Thyroid gland (tissue), 4 donors: ENCODE measurements at places on chromosomes 7 and 10. TPM values are rescaled to one million over a fixed set of nuclear protein-coding genes. Genes with fewer than 3 reads are reported as not detected.

DNA sequence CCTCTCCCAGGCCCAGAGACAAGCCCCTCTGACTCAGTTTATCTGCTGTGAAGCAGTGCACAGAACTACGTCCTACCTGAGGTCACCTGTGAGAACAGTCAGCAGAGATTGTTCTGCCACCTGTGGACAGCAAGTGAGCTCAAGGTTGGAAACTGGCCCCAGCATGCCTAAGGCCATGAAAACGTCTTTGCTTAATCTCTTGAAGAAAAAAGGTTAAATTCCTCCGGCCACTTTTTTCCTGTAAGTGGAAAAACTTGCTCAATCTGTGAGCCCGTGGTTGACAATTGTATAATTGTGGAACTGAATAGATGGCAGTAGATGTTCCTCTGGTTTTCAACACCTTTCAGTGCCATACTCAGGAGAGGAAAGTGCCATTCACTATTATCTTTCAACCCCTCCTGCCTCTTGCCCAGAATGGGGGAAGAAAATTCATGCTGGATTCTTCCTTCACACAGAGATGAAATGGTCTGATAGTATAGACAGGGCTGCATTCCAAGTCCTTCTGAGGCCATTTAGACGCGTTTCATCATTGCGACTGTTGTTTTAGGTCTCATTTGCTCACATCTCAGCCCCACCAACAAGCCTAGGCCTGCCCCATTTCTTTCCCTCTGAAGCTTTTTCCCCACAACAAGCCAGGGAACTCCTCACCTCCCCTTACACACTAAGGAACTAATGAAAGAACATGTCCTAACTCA lies 292.9 kb downstream of the FZD1 start:
- DNase-seq: no peak

DNA sequence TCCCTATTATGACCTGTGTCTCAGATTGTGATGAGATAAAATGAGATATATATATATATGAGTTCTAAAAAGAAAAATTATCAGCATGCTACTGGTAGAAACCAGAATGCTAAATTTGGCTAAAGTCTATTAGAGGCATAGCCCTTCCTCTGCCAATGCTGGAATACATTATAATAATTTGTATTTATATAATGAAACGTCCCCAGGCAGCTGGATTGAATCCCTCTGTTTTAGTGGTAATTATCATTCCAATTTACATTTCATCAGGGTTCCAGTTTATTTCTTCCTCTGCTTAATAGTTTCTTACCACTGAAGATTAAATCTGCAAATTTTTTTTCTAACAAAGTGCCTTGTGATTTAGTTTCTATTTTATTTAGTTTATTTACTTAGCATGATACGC lies 71.8 kb upstream of the ABI1 start:
- DNase-seq: no peak

DNA sequence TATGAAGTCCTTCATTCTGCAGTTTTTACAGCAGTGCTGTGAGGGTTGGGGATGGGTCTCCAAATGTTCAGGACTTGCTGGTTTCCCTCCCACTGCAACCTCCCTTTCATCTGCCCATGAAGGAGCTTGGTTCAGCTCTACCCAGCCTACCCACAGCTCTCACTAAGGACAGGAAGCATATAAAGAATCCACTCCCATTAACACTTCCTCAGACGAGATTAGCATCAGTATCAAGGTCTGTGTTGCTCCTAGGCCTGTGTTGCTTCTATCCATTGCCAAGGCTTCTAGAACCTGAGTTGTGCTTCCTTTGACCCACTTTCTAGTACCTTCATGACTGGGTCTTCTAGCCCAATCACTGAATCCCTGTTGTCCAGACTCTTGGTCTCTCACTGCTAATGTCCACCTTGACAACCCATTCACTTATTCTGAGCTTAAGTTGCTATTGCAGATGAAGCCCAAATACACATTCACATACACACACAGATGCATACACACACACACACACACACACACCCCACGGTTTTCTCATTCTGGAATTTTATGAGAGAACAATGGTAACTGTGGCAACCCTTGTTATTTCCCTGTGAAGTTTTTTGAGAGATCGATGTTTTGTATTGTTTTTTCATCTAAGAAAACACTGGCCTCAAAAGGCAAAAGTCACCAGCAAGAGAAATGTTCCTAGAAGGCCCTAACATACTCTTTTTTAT lies 248.1 kb downstream of the MTERF1 start:
- DNase-seq: no peak

DNA sequence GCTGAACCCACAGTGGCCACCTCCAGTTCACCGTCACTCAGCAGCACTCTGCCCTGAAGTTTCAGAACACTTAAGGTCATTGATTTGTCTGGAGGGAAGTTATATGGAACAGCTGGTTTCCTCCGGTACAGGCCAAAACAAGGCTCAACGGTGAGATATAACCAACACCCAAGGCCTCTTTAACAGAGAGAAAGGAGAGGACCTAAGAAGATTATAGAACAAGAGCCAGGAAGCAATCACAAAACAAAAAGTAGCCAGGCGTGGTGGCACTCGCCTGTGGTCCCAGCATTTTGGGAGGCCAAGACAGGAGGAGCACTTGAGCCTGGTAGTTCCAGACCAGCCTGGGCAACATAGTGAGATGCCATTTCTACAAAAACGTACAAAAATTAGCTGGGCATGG lies 290.7 kb downstream of the SKIDA1 start:
- no peak for DNase-seq

GRCh38 chr7:36814311-36814710 lies 90.0 kb upstream of the AOAH start:
- DNase-seq: no peak

DNA sequence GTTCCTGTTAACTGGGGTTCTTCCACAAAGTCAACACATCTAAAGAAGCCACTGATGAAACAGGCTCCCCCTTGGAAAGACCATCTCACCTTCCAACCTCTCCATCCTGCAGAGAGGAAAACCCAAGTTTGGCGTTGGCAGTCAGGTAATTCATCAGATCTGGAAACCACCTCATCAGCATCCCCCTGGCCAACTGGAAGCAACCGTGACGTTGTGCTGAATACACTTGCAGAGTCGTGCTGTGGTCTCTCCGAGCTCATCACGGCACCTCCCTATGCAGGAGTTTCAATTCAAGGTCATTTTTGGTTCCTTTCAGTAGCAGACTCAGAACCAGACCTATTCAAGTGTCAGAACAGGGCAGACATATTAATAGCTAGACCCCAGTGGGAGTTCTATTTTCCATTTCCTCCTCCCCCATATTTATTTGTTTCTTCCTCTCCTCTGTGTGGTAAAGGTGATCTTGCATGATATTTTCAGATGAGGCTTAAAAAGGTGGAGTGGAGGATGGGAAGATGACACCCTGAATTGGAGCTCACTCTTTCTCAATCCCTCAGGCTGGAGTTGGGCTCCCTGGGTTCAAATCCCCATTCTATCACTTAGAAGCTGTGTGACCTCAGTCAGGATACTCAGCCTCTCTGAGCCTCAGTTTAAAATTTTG lies 149.1 kb upstream of the ADO start:
- DNase-seq: no peak

GRCh38 chr7:47715631-47716068 lies 133.7 kb upstream of the TNS3 start:
- DNase-seq: no peak

GRCh38 chr7:121504482-121504881 lies 108.4 kb upstream of the FAM3C start:
- DNase-seq: no peak

- DNase-seq: peak; percentile 67
These were observed 51.4 kb upstream of the PFKFB3 start for GRCh38 chr10:6151087-6151977.

DNA sequence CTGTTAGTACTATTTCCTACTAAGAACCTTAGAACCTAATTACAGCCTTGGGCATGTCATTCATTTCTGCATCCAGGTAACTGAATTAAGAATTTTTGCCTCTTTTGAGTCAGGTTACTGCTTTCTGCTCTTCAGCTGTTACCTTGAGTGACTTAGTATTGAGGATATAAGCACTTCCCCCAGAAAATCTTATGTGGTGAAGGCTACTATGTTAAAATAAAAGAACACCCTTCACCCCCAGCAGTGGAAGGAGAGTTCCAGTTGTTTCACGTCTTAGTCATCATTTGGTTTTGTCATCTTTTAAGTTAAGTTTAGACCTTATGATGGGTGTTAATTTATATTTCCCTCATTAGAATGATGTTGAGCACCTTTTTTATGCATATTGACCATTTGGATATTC lies 82.8 kb downstream of the GLCCI1 start:
- no peak for DNase-seq

DNA sequence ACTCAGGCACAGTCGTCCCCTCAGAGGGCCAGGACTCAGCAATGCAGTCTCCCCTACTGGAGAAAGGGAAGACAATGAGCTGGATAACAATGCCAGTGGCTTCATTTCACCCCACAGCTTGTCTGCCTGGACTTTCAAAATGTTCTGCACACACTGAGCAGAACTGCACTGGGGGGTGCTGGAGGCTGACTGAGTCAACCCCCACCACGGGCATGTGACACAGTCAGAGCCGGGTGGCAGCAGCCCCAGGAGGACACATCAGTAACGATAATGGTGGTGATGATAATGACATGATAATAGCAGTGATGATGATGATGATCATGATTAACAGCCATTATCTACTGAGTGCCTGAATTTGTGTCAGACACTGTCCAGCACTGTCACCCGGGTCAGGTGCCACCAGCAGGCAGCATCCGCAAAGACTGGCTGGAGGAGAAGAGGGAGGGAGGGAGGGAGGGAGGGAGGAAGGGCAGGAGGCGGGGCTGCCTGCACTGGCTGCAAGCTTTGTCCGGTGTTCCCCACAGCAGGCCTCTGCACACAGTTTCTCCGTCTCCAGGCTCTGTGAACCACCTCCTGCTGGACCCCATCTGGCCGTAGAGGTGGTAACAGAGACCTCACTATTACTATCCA lies 67.4 kb downstream of the PLXNA4 start:
- DNase-seq: no peak

DNA sequence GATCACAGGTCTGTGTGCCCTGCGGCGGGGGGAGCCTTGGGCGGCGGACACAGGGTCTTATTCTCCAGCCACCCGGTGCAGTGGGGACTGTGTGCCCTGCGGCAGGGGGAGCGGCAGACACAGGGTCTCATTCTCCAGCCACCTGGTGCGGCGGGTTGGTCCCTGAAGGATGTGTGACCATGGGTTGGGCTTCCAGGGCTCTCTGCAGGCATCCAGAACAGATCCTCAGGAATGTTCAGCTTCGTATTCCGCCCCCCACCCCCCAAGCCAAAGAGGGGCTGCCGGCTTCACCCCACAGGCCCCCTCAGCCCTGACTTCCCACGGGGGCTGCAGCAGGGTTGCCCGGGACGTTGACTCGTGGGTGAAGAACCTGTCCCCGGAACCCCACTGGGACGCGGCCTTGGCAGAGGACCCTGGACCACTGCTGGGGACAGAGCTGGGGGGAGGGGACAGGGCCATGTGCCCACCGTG lies 154.5 kb upstream of the PPP2R2D start:
- no peak for DNase-seq

DNA sequence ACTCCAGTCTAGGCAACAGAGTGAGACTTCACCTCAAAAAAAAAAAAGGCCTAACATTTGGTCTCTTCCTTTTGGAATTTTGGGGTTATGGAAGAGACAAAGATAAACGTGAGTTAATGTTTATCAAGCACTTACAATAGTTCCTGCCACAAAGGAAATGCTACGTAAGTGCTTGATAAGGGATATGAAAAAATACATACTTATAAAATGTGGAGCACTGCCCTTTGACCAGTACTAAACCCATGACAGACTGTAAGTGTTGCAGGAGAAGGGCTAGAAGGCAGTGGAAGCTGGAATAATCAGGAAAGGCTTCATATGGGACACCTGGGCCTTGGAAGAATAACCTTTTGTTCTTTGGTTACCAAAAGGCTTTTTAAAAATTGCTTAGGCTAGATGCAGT lies 25.5 kb downstream of the TMEM248 start:
- no peak for DNase-seq

DNA sequence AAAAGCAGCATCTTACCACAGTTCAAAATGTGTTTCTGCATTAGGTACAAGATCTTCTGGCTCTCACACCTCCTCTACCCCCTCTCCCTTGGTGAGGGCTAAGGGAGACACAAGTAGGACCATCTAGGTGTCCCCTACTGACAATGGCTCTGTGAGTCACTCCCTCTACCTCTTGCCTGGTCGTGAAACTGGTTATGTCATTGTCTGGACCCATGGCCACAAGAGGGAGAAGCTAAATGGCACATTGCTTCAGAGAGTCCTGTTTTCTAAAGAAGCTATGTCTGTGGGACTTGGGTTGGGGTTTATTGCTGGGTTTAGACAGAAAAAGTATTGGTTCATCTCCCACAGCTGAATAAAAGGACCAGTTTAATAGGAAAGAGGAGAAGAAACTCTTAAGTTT lies 4.0 kb upstream of the PLXNA4 start:
- no peak for DNase-seq

GRCh38 chr10:25393621-25394020 lies 218.8 kb downstream of the GPR158 start:
- DNase-seq: no peak

- no peak for DNase-seq
These were observed 609.4 kb downstream of the LRMDA start for GRCh38 chr10:76040830-76041220.

GJD4 gene
- total RNA-seq: not detected

GPC2 gene
- not detected for total RNA-seq

RBM20 gene
- 0.54 TPM for total RNA-seq

SLC39A12 gene
- 0.11 TPM for total RNA-seq

CPN1 gene
- not detected for total RNA-seq

INMT gene
- total RNA-seq: 37.4 TPM

GNAI1 gene
- 47.8 TPM for total RNA-seq

ANKRD1 gene
- not detected for total RNA-seq

PGAM2 gene
- 5.9 TPM for total RNA-seq

AKR1C8 gene
- not detected for total RNA-seq

SMC3 gene
- total RNA-seq: 38.2 TPM
